Natural killer cell (primary cell): ENCODE measurements at places on chromosomes 6 and 20. TPM values are rescaled to one million over a fixed set of nuclear protein-coding genes. Genes with fewer than 3 reads are reported as not detected.

ABHD12 gene
- total RNA-seq, result 34.5 TPM

ULBP1 gene
- 0.23 TPM for total RNA-seq

LGSN gene
- not detected for total RNA-seq

TRIM10 gene
- not detected for total RNA-seq

ROS1 gene
- total RNA-seq, result not detected

GUCA1A gene
- not detected for total RNA-seq

OR12D3 gene
- not detected for total RNA-seq

MAS1 gene
- not detected for total RNA-seq

SLC24A3 gene
- total RNA-seq, result 5.5 TPM

HLA-DQB1 gene
- total RNA-seq, result 24.8 TPM

DNA sequence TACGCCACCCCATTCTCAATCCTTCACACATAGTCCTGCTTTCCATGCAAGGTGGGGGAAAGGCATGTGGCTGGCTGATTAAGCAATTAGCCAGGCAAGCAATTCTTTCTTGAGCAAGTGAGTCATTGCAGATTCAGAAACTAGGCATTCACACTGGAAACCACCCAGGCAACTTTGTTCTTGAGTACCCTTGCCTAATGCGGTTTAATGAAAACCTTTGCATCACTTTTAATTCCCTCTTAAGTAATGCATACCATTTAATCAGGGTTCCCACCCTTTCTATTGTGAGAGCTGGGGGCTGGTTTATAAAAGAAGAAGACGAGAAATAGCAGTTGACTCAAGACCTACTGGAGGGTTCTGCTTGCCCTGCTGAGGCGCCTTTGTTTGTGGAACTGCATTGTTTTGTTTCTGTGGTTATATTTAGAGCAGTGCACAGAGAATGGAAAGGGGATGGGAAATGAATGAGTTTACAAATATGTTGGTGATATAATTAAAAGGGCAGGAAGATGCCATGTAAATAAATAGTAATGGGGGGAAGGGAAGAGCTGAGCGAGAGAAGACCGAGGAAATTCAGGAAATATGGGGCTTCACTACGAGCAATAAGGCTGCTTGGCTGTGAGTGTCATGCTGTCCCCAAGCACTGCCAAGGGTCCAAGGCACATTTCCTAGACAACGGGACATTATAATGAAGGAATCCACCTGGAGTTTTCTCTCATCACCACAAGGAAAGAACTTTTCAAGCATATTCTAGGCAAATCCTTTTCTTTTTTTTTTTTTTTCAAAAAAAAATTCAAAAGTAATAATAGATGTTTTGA, 48.8 kb upstream of the TSHZ2 start:
- DNase-seq, result no peak

- DNase-seq, result no peak
These were observed 446.7 kb downstream of the BCKDHB start for GRCh38 chr6:80553071-80553740.

- no peak for DNase-seq
These were observed 32.4 kb upstream of the TCP11 start for GRCh38 chr6:35173427-35174087.

- no peak for DNase-seq
These were observed 75.4 kb upstream of the INSM1 start for GRCh38 chr20:20292472-20292871.

DNA sequence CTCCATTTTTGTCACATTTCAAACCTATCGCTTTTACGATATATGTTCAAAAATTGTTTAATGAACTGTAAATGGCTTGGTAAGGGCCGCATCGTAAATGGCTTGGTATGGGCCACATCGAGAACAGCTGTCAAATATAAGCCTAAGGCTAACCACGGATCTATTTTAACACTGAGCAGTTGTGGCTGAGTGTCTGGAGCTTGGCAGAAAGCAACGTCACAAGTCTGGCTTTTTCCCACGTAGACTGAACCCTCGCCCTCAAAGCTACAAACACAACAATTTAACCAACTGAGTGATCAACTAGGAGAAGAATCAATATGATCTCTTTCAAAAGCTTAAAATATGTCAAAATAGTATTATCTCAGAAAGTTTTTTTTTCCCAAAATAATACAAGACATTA, 71.4 kb upstream of the PRSS16 start:
- DNase-seq, result no peak

DNA sequence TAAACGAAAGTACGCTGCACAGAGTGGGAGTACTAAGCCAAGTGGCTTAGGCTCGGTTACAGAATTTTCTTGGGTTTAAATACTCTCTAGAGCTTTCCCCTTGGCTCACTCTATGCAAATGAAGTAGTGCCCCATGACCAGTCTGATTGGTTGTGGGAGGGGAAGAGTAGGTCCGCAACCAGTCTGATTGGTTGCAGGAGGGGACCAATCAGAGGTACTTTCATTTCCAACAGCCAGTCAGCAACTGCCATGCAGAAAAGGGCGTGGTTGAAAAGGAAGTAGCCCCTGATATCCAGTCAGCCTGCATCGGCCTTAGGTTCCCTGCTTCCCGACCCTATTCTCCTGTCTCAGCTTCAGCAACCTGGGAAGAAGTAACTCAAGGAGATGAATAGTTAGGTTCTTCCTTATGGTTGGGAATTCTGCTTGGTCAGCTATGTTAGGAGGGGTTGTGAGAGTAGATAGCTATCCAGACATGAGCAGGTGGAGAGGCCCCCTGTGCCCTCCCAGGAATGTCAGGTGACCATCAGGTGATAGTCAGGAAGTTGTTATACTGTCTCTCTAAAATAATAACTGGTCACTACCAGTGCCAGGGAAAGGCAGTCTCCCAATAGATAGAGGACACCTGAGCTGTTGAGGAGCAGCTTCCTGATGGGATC, 57.4 kb downstream of the FARS2 start:
- DNase-seq, result no peak

DNA sequence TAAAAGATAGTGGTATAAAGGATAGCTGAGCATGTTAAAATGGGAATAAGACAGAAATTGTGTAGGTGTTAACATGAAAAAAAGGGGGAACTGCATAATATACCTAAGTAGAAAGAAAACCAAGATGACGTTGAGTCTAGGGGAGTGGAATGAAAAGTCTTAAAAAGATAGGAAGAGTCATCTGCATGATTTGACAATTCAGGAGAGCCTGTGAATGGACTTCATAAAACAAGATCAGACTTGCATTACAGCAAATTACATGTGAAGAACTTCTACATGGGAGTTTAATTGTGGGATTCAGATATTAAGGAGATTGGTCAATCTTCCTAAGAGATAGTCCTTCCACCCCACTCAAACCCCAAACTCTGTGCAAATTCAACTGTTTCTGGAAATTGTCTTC, 85.5 kb downstream of the WASF1 start:
- DNase-seq, result no peak

DNA sequence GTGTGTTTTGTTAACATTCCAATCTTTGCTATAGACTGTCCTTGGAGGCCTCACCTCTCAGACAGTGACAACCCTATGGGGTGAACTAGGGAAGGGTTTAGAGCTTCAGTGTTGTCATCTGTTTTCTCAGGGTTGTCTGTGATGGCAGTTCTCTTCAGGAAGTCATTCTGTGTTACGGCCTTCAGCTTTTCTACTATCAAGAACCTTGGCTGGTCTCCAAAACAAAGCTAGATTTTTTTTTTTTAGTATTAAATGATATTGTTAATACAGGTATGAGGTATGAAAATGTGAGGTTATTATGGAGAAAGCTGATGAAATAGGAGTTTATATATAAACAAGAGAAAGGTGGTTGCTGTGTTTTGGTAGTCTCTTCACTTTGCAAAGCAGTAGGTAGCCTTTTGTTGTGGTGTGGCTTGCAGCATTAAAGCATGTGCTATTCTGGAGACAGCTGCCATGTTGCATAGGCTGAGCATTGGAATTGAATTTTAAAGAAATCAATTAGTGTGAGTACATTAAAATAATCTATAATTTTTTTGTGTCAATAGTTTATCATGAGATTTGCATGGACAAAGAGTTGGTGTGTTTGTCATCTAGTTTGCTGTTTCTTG, 162.6 kb downstream of the CARMIL1 start:
- DNase-seq, result no peak

DNA sequence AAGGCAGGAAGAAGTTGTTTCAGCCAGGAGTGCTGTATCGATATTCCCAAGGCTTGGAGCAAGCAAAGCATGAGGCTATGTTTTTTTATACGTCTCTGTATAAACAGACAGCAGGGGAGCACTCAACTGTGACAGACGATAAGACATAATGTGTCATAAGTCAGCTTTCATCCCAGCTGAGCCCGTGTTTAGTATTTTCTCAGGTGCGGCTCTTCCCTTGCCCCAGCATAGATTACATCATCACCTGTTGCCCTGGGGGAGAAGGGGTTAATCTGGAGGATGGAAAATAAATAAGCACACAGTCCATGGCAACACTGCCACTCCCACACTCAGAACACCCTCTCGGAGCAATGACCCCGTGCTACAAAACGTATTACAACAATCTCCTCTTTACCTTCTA, 22.1 kb upstream of the KCNK5 start:
- DNase-seq, result no peak

- DNase-seq, result no peak
These were observed 671 bp downstream of the EFHC1 start for GRCh38 chr6:52420668-52421358.

- DNase-seq, result no peak
These were observed 478.8 kb downstream of the CD83 start for GRCh38 chr6:14596410-14596809.

GRCh38 chr6:162621246-162621645, 106.3 kb downstream of the PRKN start:
- DNase-seq, result no peak

GRCh38 chr6:16548121-16548520, 213.1 kb downstream of the ATXN1 start:
- DNase-seq, result no peak

DNA sequence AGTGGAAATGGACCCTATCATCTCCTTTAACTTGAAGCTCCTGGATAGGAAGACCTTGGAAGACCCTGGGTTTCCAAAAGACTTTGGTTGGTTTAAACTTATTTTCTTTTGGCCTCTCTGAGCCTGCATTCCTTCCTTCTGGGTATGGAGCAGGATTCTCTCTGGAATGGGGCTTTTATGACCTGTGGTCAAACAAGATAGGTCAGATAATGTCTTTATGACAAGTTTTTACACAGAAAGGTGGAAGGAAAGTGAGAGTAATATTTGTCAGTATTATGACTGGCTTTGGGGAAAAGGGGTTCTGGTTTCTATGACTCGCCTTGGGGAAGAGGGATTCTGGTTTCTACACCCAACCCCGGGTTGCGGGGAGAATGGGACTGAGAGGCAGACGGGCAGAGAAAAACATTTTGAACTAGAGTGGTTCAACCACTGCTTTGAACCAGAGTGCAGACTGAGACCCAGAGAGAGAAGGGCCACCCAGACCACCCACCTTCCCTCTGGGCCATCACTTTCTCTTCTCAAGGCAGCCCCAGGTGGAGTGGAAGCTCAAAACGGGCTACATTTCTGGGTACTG, 37.6 kb upstream of the KCNK5 start:
- no peak for DNase-seq

- DNase-seq, result no peak
These were observed 219.8 kb downstream of the TMEM200A start for GRCh38 chr6:130585587-130585986.

DNA sequence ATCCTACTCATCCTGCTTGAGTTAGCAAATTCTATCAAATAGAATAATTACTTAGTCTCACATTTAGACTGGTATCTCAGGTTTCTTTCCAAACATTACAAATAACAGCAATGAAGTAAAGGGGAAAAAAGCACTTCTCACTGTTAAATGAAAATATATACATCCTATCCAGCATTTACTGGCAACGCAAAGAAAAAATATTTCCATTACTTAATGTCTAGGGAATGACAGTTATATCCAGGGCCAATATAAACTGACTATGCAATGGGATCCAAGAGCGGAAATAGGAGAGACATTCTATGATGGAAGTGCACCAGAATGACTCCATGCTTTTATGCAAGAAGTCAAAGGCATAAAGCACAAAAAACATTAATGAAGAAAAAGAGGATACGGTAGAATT, 60.3 kb downstream of the ME1 start:
- DNase-seq, result no peak

DNA sequence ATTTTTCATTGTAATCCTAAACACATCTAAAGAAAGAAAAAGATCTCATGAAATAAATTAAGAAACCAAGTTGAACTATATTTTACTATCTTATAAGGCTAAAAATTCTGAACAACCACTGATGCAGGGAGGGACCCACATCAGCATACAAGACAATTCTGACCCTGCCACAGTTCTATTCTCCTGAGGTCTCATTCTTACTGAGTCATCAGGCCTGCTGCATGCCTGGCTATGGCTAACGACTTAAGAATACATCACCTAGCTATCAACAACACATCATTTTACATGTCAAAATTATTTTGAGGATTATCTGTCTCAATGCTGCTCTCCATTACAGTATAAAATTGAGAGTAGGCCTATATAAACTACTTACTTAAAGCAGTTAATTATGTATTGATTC, 52.9 kb downstream of the FBXL4 start:
- DNase-seq, result no peak

GRCh38 chr6:56999049-56999448, 44.1 kb downstream of the BEND6 start:
- no peak for DNase-seq

DNA sequence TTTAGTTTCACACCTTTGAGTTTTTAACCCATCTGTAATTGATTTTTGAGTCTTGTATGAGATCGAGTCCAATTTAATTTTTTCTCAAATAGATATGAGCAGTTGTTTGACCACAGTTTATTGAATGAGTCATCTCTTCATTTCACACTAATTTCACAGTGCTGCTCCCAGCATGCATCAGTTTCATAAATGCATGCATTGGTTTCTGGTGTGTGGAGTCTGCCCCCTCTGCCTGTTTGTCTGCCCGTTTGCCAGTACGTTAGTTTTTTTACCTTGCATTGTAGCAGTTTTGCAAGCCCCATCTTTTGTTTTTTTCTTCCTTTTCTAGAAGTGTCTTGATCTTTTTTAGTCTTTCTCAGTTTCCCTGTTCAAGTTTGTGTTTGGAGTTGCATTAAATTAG, 11.9 kb downstream of the SLX4IP start:
- DNase-seq, result peak; percentile 35

DNA sequence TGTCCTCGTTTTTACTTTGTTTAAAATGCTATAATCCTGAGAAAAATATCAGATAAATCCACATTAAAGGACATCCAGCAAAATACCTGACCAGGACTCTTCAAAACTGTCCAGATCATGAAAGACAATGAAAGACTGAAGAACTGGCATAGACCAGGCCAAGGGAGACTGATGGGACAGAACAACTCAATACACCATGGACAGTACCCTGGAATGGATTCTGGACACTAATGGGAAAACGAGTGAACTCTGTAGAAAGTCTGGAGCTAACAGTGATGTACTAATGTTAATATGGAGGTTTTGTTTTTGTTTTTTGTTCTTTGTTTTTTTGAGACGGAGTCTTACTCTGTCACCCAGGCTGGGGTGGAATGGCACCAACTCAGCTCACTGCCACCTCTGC, 461.4 kb downstream of the CD83 start:
- DNase-seq, result no peak

- DNase-seq, result no peak
These were observed 62.7 kb downstream of the PLCB1 start for GRCh38 chr20:8194721-8195120.

DNA sequence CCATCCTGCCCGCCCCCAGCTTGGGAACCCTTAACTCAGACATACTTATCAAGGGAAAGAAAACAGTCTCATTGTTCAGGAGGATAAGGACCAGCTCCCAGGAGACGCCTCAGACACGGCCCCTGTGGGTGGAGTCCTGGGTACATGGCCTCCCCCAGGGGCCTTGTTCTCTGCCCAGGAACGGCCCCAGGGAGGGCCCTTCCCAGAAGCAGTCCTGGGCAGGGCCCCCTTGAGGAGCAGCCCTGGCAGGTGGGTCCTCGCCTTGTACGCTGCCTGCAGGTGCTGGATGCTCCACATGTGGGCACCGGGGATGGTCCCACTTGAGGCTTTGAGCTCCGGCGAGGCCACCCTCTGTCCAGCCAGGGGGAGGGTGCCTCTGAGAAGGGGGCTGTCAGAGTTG, 4.5 kb upstream of the GATA5 start:
- no peak for DNase-seq
